Kidney glomerular epithelial cell (primary cell): ENCODE measurements at places on chromosomes 16 and 17.
A peak's percentile ranks its signal among the peaks of the same experiment; 100 is the strongest.

DNA sequence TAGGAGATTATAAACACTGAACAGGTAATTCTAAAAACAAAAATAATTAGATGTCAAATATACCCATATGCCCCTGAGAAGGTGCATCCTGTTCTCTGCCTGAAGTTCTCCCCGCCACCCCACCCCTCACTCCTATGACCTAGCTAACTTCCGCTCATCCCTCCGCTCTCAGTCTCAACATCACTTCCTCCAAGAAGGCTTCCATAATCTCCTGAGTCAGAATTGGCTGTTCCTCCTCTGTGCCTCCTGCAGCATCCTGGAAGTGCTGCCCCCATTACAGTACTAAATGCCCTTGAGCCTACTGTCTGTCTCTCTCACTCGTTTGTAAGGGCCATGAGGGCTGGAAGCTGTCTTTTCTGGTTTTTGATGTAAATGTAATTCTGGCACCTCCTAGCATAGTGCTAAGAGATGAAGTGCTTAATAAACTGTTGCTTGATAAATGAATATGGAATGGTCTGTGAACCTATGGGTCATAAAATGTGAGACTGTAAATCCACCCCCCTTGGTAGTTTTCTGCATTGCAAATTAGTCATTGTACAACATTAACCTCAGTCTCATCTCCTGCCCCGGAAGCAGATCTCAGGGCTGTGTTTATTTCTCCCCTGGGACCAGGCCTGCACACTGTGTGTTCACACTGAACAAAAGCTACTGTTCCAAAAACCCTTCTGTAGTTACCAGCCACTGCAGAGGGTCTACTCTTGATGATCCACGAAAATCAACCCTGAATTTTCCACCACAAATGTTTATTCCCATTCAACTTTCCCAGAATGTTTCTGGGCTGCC lies 3.9 kb upstream of the MYO1D start:
- no peak for DNase-seq

DNA sequence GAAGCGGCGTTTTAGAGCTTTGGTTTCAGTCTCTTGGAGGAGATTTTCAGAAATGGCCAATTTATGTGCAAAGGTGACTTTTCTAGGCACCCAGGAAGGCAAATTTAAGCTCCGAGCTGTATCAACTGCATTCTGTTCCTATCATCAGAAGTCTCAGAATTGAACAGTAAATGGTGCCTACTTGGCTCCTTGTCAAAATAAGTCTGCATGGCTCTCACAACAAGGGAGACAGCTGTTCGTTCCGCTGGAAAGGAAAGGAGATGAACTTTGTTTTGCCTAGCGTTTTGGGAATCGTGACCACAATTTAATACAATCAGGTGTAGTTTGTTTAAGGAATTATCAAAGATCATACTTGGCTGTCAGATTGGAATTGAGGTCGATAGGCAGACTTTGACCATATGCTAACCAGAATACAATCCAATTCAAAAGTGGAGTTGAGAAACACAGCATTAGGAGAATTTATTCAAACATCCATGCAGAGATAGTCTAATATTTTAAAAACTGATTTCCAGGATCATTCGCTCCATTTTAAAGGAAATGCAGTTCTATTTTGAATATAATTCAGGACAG lies 139.4 kb downstream of the CPPED1 start:
- DNase-seq, result no peak

DNA sequence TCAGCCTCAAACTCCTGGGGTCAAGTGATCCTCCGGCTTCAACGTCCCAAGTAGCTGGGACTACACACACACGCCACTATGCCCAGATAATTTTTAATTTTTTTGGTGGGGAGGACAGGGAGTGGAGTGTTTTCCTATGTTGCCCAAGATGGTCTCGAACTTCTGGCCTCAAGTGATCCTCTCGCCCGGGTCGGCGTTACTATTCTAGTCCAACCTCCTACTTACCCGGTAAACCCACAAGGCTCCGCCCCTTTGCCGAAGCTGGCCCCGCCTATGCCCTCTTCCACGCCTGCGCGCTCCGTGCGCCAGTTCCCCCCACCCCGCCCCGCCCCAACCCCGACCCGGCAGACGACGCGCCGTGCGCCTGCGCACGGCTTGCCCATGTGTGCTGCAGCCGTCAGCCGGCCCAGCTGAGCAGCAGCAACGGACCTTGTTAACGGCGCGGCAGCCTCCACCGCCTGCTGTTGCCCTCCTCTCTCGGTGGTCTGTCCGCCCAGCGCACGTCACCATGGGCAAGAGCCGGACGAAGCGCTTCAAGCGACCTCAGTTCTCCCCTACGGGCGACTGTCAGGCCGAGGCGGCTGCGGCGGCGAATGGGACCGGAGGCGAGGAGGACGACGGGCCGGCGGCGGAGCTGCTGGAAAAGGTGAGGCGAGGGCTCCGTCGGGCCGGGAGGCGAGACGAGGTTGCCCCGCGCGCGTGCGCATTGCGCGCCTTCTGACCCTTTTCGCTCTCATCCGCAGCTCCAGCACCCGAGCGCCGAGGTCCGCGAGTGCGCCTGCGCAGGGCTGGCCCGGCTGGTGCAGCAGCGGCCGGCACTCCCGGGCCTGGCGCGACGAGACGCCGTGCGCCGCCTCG lies at the start of gene HEATR3:
HEATR3 (plus strand) TSS at position 347 of the 858 bp plus-strand sequence; CDS start at position 509, 162 bp downstream.
- peak; percentile 88 for DNase-seq

DNA sequence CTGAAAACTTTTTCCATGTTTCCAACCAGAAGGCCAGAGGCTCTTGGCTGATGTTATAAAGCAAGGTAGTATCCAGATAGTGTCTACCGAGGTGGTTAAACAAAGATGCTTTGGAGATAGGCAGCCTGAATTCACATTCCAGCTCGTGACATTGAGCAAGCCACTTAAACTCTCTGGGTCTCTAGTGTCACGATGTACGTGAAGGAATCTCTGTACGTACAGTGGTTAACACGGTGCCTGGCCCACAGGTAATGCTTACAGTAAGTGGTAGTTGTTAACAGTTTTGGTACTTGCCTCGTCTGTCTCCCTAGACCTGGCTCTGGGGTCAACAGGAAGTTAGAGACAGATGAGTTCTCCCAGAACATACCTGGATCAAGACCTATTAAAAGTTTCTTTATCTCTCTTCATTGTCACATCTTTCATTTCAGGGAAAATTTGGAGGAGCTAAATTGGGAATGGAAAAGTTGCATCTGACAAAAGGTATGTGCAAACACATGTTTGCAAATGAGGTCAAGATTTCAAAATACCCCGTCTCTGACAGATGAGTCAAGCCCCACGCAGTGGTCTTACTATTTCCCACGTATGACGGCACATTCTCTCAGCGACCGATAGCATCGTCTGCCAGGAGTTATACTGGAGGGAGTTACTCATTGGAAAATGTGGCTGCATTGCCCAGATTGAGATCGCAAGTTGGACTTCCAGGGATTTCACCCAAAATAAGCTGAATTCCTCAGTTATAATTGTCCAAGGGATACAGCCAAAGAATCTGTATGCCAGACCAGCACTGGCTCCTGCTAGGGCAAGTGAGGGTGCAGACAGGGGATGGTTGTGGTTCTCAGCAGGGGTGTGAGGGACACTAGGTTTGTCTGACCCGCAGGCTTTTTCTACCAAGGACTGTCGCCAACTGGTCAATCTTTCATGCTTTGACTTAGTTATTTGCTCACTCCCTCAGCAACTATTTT lies 18.9 kb upstream of the MYH10 start:
- no peak for DNase-seq

DNA sequence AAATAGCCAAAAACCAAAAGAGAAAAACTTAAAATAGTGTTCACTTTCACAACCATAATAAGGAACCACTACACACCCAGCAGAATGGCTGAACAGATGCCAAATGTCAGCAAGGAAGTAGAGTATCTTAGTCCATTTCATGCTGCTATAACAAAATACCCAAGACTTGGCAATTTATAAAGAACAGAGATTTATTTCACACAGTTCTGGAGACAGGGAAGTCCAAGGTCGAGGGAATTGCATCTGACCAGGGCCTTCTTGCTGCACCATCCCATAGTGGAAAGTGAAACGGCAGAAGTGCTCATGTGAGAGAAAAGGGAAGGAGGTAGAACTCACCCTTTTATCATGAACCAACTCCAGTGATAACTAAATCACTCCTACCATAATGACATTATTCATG lies 33.8 kb upstream of the CCL22 start:
- DNase-seq, result no peak

- DNase-seq, result peak; percentile 17
Observed at GRCh38 chr17:44981221-44981968, 13.3 kb upstream of the C1QL1 start.

DNA sequence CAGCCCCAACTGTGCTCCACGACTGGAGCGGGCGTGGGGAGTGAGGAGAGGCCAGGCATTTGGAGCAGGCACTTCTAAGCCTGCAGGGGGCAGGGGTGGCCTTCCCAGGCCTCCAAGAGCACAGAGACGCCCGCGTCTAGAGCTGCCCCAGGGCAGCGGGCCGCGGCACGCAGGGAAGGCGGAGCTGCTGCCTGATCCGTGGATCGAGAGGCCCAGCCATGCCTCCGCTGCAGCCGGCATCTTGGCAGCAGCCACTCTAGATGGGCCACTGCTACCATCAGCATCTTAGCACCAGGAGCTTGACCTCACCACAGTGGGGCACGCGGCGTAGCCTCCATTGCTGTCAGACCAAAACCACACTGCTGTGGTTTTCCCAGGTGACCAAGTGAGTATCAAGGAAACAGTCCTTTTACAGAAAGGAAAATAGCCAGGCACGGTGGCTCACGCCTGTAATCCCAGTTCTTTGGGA lies 20.4 kb upstream of the WDR45B start:
- DNase-seq, result no peak

GRCh38 chr16:50494501-50495491 lies 53.4 kb upstream of the NKD1 start:
- DNase-seq, result no peak

- DNase-seq, result no peak
Observed at GRCh38 chr17:76381633-76382350, 2.6 kb upstream of the SPHK1 start.

GRCh38 chr16:82560805-82561325 lies 65.9 kb upstream of the CDH13 start:
- no peak for DNase-seq

GRCh38 chr16:67238806-67239470 lies 8.3 kb downstream of the FHOD1 start:
- DNase-seq, result no peak

DNA sequence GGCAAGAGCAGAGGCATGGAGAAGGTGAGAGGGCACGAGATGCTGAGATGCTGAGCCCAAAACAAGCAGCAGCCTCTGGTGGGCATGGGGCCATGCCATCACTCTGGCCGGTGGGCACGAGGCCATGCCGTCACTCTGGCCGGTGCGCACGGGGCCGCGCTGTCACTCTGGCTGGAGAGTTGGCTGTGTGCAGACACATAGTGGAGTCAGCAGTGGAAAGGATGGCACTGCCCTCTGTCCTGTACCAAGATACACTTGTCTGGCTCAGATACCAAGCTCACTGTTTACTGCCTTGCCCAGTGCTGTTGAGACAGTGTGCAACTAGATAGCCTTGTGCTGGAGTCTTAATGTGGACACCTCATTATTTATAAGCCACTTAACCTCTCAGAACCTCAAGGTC lies 45.1 kb downstream of the CYB5D2 start:
- DNase-seq, result no peak

- DNase-seq, result no peak
Observed at GRCh38 chr16:72262711-72263110, 90.8 kb upstream of the PMFBP1 start.

DNA sequence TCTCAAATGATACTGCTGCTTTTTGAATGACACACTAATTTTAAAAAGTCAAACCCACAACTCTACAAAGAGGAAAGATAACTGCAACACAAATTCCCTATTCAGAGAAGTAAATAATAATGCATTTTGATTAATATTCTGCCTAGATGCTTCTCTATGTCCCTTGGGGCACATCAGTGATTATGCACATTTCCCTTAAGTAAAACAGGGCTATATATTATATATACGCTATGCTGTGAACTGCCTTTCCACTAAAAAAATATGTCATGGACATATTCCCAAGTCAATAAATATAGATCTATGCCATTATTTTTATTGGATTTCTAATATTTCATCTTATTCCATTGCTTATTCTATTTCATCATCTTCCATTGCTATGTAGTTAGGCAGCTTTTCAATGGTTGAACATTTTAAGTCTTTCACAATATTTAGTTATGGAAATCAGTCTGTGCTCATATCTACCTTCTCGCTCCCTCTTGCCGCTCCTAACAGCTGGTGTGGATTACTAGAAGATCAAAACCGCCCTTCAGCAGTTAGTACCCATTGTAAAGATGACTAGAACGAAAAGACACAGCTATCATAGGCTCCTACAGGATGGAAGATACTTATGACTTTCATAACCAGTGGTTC lies 468.2 kb upstream of the GOT2 start:
- no peak for DNase-seq

DNA sequence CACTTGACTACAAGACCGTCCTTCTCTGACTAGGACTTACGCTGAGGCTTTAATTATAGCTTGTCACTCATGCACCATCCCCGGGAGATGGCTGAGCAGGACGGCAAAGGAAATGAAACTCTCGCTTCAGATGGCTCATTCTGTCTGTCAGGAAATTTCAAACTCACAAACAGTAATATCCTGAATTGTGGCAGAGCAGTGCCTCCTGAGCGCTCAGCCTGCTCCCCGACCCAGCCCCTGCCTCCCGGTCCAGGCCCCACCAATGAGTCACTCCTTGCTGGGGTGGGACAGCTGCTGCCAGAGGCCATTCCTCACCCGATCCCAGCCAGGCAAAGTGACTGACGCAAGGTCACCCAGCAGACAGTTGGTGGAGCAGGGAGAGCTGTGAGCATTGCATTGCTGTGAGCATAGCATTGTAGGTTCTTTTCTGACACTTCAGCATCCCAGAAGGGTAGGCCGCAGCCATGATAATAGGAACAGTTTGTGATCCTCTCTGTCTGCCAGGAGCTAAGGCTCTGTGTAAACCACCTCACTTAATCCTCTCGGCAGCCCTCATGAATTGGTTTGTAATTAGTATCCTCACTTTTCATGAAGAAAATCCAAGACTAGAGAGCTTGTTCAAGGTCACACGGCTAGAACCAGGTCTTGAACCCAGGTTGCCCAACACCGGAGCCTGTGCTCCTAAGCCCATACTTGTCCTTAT lies 20.9 kb downstream of the CCDC182 start:
- DNase-seq, result no peak

- no peak for DNase-seq
Observed at GRCh38 chr16:75237398-75238131, 13.9 kb downstream of the BCAR1 start.

- peak; percentile 45 for DNase-seq
Observed at GRCh38 chr16:75789237-75789636, 62.9 kb upstream of the CPHXL start.

DNA sequence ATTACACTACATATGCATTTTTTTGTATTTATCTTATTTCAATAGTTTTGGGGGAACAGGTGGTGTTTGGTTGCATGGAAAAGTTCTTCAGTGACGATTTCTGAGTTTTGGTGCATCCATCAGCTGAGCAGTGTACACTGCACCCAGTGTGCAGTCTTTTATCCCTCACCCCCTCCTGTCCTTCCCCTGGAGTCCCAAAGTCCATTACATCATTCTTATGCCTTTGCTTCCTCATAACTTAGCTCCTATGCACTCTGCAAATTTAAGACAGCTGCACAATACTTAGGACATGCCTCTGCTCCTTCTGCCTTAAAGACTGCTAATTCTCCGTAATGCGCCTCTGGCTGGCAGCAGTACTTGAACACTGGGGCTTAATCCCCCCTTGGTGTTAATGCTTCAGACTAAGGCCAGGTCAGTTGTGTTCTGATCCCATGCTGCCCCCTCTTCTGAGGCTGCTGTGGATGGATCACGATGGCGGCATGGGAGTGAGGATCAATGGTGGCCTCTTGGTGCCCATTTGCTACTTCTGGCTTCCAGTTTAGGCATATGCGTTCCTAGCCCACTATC lies 146.2 kb downstream of the PARN start:
- DNase-seq, result no peak

- DNase-seq, result no peak
Observed at GRCh38 chr17:31677681-31678080, 181.4 kb downstream of the COPRS start.
